A375 (cell line): ENCODE measurements at places on chromosomes 3 and 15. TPM values are rescaled to one million over a fixed set of nuclear protein-coding genes. Genes with fewer than 3 reads are reported as not detected.

TGM5 gene
- total RNA-seq, result 0.66 TPM in 1 of 2 replicates, not detected in the other

HTR3C gene
- not detected in 2 replicates for total RNA-seq

PXYLP1 gene
- 24.0 and 28.9 TPM in 2 replicates for total RNA-seq

DIPK2A gene
- total RNA-seq, result 9.4 and 16.0 TPM in 2 replicates

AEN gene
- total RNA-seq, result 113 and 127 TPM in 2 replicates

PDZRN3 gene
- 2.8 and 3.0 TPM in 2 replicates for total RNA-seq

TIGIT gene
- total RNA-seq, result not detected in 2 replicates

NUP210 gene
- 16.0 TPM in 2 replicates for total RNA-seq

CPLX3 gene
- total RNA-seq, result 0.08 and 0.15 TPM in 2 replicates

ADAMTS17 gene
- 5.2 and 6.0 TPM in 2 replicates for total RNA-seq

IVD gene
- 33.1 and 36.4 TPM in 2 replicates for total RNA-seq

NPAP1 gene
- total RNA-seq, result under 0.01 TPM in 1 of 2 replicates, not detected in the other

CYP1A2 gene
- not detected in 2 replicates for total RNA-seq
